ENCODE measurements at places on chromosomes 12 and 14.

- no peak for DNase-seq
These were observed 17.9 kb upstream of the PLEKHG6 start for GRCh38 chr12:6292606-6293005.

GRCh38 chr14:94613720-94614644, 1.8 kb downstream of the SERPINA3 start:
- no peak for DNase-seq

DNA sequence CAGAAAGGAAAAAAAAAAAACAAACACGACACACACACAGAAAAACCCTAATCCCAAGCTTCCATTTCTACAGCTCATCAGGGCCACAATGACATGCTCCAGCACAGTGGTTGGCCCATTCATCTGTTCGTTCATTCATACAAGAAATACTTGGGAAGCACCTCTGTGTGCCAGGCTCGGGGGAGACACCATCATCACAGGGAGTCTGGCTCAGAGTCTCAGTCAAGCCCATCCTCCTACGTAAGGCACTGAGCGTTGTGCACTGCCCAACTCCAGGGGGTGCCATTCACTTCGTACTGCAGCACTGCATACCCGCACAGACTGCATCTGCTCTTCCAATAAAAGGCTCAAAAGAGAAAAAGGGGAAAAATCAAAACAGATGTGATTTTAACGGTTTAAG, 15.3 kb downstream of the VPS37B start:
- no peak for DNase-seq

DNA sequence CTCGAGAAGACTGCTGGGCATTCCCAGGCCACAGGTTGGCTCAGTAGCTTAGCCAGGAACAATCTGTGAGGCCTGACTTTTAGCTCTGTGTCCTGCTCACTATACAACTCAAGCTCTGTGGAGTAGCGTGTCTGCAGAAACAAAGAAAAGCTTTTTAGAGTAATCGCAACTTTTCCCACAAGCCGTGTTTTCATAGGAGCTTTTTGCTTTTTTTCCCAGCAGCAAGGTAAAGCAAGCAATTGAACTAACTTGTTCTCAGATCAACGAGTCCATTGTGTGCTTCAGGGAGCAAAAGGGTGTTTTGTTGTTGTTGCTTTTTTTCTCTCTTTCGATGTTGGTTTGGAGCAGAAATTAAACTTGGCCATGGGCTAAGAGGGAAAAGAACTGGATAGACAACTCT, 97.3 kb upstream of the BCL2L14 start:
- DNase-seq = no peak

GRCh38 chr14:59297071-59297776, 108.8 kb downstream of the DAAM1 start:
- no peak for DNase-seq

DNA sequence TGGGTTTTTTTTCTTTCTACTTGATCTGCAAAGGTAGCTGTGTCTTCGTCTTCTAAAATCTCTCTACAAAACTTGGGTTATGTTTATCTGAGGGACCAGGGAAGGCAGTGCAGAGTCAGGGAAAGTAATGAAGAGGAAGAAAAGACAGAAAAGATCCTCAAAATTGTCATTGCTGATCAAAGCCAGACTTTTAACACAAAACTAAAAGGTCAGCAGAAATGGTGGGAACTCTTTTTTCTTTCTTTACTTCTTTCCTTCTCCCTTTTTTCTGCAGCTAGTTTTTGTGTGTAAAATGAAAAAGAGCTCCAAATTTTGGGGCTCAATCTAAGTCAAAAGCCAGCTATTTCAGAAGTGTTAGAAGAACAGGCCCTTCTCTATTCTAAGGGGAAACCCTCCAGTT, 11.9 kb downstream of the DPF3 start:
- DNase-seq = no peak

- DNase-seq = no peak
These were observed 157.5 kb upstream of the ALG10B start for GRCh38 chr12:38159092-38159551.

GRCh38 chr14:64974563-64974962, 2.4 kb upstream of the RAB15 start:
- no peak for DNase-seq

- no peak for DNase-seq
These were observed 178.1 kb upstream of the ARHGAP5 start for GRCh38 chr14:31898838-31899528.

- no peak for DNase-seq
These were observed 335.4 kb downstream of the LRIG3 start for GRCh38 chr12:58584880-58585279.

- DNase-seq = no peak
These were observed 333.9 kb upstream of the LMO3 start for GRCh38 chr12:16939871-16940306.

Data from stimulated activated CD4-positive, alpha-beta T cell treated with anti-CD3 and anti-CD28 coated beads, Interleukin-1b, Interleukin-23, amount 100 ng/mL, for 24 hours (primary cell).